ENCODE measurements at places on chromosomes 2 and 18.
A peak's percentile ranks its signal among the peaks of the same experiment; 100 is the strongest.

- no peak for DNase-seq
Measured at GRCh38 chr2:204255526-204255925, 289.7 kb upstream of the PARD3B start.

GRCh38 chr2:75729861-75730260, 19.1 kb upstream of the GCFC2 start:
- DNase-seq, result no peak

DNA sequence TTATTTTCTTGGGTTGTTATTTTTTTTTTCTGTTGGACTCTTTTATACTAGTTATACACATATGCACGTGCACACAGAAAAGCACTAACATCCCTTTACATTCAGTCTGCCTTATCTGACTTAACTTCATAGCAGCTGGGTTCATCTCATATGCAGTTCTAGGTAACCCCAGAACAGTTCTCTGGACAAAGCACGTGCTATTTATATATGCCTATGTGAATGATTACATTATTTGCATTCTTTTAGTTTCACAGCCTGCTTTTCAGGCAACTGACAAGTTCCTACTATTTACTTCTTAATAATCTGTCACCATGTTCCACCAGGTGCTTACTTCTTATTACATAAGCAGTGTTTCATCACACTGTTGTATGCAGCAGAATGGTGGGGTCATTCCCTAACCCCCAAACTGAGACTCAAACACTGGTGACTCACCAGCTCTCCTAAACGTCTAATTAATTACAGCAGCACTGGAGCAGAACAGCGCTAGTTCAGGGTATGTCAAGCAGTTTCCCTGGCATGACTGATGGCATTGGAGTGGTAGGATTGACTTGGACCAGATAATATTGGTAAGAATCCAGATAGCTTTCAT, 372.8 kb downstream of the CLIP4 start:
- DNase-seq, result no peak

DNA sequence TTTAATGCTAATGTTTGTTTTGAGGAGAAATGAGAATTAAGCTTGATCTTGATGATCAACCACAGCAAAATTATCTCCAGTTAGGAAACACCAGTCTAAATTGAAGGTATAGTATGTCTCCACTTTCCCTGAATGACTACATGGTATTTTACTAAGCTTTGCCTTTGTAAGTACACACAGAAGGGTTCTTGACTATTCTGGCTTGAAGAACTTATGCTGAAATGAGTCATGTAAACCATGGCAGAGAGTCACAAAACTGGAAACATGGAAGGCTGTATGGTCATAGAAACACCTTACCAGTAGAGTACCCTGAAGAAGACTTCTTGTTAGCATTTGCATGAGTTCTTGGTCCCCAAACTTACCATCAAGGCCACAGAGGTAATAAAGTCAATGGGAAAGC, 250.5 kb downstream of the SLC8A1 start:
- DNase-seq, result no peak

DNA sequence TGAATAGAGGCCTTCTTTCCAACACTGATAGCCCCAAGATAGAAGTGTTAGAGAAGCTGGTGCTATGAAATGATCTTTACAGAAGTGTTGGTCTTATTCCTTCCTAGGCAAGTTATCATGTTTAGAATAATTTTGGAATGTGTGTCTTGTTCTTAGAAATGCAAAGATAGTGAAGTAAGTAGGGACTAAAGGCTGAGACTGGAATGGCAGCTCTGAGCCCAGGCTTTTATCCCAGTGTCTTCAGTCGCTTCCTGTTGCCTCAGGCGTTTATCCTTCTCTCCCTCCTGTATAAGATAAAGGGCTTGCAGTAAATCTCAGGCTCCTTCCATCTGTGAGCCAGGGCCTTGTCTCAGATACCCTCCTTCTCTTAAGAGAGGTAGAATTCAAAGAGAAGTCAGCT, 218.1 kb downstream of the TPGS2 start:
- no peak for DNase-seq

- DNase-seq, result no peak
Measured at GRCh38 chr2:216553093-216553478, 54.4 kb downstream of the RPL37A start.

DNA sequence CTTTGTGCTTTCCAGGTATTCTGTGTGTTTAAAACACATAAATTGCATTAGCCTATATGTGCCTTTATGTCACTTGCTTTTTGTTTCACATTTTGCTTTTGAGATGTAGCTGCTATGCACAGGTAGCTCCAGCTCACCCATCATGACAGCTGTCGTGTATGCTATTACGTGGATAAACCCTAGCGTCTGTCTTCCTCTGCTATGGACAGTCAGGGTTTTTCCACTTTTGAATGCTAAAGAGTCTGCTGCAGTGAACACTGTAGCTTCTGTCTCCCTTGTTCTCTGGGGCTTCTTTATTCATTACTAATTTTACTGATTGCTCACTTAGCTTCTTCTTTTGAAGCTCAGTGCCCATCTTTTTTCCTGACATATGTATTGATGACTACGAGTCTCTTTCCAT, 24.7 kb upstream of the MBP start:
- DNase-seq, result no peak

- DNase-seq, result no peak
Measured at GRCh38 chr2:11761259-11761658, 14.8 kb downstream of the LPIN1 start.

- DNase-seq, result peak; percentile 49
Measured at GRCh38 chr2:191020742-191021381, 6.9 kb upstream of the STAT1 start.

GRCh38 chr2:155442088-155442487, 743.6 kb downstream of the KCNJ3 start:
- no peak for DNase-seq

- no peak for DNase-seq
Measured at GRCh38 chr2:70941186-70941585, 5.5 kb downstream of the ATP6V1B1 start.

GRCh38 chr2:226132323-226133215, 667.1 kb downstream of the IRS1 start:
- DNase-seq, result no peak

DNA sequence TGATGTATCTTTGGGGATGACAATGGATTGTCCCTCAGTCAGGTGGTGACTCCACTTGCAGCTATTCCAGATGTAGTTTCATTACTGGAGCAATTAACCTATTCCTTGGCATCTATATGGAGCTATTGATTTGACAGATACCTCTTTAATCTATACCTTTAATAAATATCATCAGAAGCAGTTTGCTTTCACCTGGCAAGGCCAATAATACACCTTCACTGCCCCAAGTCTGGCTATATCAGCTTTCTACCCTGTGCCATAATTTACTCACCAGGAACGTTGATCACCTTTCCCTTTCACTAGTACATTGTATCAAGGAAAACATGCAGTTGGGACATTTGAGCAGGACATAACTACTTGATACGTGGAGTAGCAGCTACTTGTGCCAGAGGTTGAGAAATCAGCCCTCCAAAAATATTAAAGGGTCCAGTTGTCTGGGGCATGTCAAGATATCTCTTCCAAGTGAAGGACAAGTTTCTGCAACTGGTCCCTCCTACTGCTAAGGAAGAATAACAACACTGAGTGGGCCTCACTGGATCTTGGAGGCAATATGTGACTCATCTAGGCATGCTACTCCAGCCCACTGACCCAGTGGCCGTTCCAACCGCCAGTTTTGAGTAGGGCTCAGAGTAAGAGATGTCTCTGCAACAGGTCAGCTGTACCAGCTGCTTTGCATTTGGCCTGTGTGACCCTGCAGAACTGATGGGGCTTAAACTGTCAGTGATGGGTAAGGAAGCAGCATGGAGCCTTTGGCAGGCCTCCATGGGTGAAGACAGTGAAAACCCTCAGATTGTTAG, 67.0 kb downstream of the PSMG2 start:
- no peak for DNase-seq

DNA sequence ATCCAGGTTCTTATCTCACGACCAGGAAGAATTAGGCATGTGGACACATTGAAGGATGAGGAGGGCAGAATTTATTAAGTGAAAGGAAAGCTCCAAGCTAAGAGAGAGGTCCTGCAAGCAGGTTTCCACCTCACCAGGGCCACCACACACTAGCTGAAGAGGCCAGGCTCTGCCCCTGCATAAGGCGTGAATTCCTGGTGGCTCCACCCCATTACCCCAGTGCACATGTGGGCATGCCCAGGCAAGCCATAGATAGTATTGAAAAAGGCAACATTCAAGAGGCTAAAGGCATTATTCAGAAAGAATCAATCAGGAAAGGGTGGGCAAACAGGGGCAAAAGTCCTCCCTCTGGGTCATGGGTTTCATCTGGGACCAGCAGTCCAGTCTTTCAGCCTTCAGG, 30.9 kb upstream of the GRP start:
- DNase-seq, result no peak

DNA sequence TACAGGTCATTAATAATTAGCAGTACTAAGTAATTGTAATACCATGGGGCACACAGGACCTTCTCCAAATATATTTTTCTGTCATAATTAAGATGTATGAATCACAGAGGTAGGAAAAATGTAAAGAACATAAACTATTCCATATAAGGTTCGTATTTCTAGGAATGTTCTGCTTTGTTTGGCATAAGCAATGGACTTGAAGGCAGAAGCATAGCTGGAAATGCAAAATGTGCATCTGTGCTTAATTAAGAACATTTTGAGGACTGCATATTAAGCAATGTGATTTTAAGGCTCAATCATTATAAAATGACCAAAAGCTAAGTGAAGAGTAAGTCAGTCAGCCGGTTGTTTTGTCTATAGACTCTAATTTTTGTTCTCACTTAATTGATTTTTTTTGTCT, 123.2 kb downstream of the RBM43 start:
- no peak for DNase-seq

- DNase-seq, result no peak
Measured at GRCh38 chr2:79083597-79084251, 4.1 kb downstream of the REG1B start.

DNA sequence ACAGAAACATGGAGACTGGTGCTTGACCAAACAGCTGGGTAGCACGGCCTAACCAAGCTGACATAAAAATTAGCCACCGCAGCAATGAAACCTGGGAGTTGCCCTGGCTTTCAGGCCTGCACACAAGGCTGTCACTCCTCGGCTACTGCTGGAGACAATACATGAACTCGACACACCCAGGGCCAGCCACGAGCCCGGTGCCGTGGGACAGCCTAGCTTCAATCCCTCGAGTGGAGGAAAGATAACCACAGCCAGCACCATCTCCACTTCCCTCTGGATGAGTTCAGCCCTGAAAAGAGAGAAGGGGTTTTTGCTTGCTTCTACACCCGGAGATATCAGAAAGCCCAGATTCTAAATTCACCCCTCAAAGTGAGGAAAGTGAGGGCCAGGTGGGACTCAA, 78.0 kb downstream of the BCL2L11 start:
- DNase-seq, result no peak

DNA sequence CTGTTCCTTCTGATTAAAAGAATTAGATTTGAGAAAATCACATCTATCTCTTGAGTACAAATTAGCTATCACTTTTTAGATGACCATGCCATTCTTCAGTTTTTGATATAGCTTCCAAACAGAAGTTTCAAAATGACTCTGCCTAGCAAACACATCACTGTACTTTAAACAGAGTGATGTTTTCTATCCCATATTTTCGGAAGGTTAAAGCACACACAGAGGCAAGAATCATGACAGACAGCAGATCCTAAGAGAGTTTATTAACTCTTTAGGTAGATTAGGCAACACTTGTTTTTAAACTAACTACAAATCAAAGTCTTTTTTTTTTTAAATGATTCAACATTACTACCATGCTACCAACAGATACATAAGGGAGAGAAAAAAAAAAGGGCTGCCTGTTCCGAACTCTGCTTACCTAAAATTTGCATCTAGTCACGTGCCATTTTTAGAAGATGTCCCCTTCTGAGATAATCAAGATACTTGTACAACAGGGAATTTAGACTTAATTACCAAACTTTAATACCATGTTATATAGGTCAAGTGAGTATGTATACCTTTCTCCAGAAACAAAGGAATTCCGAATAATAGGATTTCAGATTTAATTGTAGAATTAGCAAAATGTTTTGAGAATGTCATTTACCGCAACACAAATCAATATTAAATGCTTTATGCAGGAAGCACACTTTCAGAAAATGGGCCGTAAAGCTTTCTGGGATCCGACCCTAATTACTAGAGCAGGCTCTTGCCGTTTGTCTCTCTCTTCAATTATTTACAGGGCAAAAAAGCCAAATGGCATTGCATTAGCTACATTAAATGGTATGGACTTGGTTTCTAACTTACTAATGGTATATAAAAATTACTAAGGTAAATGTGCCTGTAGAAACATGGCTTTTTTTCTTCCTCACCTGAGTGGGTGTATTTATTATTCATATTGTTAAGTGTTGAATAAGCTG, 2.6 kb downstream of the RBMS1 start:
- DNase-seq, result no peak

DNA sequence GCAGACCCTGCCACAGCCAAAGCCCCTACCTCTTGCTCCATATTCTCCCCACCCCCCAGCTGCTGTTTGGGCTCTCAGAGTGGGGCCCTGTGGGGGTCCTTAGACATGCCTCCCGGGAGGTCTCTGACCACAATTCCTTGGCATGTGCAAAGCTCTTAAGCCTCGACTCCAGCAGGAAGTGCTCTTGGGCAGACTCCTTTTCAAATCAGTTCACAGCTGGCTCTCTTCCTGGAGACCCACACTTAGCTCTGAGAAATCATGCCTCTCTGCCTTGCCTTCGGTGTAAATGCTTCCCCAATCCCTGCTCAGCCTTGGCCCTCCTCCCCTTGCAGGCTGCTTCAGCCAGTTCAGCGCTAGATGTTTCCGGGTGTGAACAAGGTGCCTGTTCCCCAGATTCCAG, 46.9 kb downstream of the NGEF start:
- DNase-seq, result no peak

DNA sequence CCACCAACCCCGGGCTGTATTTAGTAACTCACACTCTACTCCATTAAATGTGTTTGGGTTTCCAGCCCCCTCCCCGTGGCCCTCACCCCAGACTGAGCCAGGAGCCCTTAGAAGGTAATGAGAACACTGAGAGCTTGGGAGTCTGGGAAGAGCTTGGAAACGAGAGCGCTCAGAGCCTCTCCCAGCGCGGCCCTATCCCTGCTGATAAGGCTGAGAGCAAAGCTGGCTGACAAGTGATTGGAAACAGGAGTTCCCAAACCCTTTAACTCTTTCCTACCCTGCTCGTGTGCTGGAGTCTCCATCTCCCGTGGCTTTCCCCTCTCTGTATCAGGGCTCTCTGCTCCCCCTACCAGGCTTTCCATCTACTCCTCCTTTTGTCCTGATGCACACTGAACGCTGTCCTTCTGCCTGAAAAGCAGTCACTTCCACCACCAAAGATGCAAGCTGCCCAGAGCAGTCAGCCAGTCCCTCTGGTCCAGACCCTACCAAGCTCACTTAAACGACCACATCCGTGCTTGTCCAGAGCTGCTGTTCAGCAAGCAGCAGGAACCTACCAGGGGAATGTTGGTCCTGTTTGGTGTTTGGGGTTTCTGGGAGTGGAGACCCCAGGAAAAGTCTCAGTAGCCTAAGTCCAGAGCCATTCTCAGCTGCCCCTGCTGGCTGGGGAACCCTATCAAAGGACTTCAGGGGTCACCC, 100.0 kb upstream of the PKDCC start:
- no peak for DNase-seq

DNA sequence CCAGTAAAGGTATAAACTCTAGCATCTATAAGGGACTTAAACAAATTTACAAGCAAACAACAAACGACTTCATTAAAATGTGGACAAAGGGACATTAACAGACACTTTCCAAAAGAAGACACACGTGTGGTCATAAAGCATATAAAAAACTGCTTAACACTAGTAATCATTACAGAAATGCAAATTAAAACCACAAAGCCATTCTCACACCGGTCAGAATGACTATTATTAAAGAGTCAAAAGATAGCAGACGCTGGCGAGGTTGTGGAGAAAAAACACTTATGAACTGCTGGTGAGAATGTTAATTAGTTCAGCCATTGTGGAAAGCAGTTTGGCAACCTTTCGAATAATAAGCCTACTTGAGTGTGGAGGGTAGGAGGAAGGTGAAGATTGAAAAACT, 217.1 kb upstream of the DLGAP1 start:
- DNase-seq, result no peak
